Iris pigment epithelial cell (primary cell): ENCODE measurements at places on chromosomes 1 and 21.

DNA sequence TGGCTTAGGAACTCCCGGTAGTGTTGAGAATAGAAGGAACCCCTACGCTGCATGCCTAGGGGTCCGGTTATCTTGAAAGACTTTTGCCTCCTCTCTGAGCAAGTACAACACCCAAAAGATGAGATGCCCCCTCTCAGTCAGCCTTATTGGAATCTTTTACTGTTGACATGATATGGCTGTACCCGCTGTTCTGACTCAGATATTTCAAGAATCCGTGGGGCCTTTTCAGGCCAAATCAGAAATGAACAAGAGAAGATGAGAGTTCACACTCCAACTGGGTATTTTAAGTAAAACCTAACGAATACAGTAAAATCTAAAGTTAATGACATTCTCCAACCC, 164.2 kb downstream of the PPIAL4G start:
- DNase-seq = no peak

- DNase-seq = no peak
Observed at GRCh38 chr1:87437663-87438295, 109.1 kb downstream of the LMO4 start.

- peak; percentile 50 for DNase-seq
Observed at GRCh38 chr21:37266515-37267221, 466 bp downstream of the VPS26C start.

DNA sequence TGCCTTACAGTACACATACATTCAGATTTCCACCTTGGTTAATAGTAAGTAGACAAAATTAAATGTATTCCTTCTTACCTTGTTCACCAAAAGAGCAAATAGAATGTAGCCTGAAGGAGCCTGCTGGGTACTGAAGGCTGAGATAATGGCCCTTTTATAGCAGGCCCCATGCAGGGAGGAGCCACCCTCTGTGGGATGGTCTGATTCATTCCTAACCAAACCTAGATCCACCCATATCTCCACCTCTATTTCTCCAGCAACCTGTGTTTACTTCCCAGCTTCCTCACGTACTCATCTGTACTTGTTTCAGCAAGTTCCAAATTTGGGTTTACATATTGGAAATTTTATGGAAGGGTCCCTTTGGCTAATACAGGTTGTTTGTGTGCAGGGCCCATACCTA, at the start of gene FLG:
Gene FLG (minus strand): TSS at position 129 of the 400 bp plus-strand sequence. CDS start 9,783 bp downstream, outside the sequence.
- no peak for DNase-seq

- DNase-seq = peak; percentile 71
Observed at GRCh38 chr1:96360036-96360795, 361.4 kb upstream of the PTBP2 start.

GRCh38 chr1:240503558-240503957, 108.4 kb downstream of the GREM2 start:
- DNase-seq = no peak

- no peak for DNase-seq
Observed at GRCh38 chr1:223216074-223216473, 73.0 kb upstream of the TLR5 start.

- peak; percentile 17 for DNase-seq
Observed at GRCh38 chr1:182193908-182194550, 132.5 kb upstream of the ZNF648 start.

DNA sequence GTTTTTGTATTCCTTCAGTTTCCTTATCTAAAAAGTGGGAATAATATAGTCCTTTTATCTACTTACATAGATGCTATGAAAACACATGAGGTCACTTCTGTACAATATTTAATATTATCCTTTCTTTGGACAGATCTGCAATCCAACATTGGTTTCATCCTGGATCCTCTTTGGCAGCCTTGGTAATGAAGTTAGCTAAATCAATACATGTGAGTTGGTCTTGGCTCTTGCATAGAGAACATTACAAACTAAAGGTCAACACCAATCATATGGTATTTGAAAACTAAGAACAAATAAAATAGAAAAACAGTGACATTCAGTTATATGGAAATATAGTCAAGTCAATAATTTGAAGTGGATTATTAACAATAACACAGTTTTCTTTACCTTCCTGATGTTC, 3.2 kb upstream of the EDEM3 start:
- no peak for DNase-seq

GRCh38 chr1:234529950-234530237, 50.9 kb upstream of the TARBP1 start:
- DNase-seq = no peak

GRCh38 chr1:114130213-114130612, 23.5 kb downstream of the SYT6 start:
- DNase-seq = no peak

DNA sequence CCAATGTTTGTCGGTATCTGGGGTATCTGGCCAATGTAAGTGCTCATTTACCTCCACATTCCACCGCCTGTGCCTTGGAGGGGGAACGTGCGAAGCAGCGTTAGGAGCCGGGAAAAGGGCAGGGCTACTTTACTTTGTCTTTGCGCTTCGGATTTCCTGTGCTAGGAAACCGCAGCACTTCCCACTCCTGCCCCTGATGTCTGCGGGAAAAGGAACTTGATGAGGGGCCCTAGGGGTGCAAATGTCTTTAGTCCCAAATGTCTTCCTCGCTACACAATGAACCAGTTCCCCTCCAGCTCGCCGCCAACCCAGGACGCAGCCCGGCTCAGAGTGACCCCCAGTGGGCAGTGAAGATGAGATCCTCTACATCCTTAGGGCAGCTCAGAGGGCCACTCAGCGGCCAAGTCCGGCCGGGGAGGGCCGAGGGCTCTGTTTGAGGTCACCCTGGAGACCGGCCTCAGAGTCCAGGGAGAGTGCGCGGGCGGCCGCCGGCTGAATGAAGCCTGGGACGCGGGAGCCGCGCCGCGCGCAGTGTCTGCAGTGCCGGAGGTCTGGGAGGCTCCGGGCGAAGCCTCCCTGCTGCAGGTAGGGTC, at the start of gene DYNLT5:
Gene DYNLT5 (plus strand): TSS at position 460 of the 593 bp plus-strand sequence. CDS start 2,200 bp downstream, outside the sequence.
- DNase-seq = peak; percentile 58

GRCh38 chr1:90963651-90964050, 58.2 kb downstream of the ZNF644 start:
- peak; percentile 41 for DNase-seq

- peak; percentile 14 for DNase-seq
Observed at GRCh38 chr1:10228528-10228927, 18.2 kb downstream of the KIF1B start.

DNA sequence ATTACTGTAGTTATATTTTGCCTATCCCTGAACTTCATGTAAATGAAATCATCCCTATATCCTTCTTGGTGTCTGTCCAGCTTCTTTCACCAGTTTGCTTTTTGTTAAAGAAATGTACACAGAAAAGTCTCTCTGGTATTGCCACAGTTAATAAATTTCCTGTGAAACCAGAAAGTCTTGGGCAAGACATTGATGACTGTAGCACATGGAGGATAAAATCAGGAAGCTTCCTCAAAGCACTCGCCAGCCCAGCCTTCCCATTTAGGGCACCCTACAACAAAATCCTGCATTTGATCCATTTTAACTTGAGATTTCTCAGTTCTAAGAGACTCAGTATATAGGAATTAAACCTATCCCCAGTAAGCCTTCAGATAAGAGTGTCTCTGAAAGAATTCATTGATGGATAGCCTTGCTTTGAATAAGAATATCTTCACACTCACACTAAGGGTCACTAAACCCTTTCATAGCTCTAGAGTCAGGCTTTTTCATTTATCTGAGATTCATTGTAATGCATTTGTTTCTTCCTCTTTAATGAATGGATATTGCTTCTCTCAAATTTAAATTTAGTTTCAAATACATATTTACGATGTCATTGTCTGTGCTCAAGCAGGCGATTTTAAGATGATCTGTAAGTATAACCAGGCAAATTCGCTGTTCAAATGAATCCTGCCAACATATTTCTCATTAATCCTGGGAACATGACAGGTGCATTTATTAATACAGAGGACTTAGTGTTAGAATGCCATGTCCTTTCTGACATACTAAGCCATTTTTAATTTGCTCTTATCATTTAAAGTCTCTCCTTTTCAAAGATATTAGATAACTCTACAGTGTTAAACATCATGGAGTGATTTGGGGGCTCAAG, 153.1 kb downstream of the GRIK1 start:
- no peak for DNase-seq

DNA sequence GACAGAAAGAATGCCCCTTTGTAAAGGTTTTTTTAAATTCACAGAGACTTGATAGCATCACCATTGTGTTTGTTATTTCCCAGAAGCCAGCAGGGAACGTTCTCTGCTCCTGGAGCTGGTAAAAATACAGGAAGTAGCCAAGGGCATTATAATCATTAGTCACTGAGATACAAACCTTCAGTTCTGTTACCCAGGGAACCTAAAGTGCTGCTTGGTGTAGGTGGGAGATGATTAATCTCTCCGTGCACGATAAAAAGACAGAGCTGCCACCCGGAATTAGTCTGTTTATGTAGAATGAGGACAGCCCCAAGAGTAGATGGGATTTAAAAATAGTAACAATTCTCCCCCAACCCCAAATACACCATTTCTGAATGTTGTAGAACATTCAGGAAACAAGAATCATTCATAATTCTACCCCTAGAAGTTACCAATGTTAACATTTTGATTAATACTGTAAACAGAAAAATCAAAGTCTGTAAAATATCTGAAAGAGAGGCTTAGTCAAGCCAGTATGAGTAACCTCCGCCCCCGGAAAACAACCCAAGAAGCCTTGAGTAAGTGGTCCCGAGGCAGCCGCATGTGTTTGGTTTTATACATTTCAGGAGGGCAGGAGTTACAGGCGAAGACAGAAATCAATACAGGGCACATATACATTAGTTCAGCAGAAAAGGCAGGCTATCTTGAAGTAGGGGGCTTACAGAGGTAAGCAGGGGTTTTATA, 45.3 kb upstream of the CTBS start:
- peak; percentile 90 for DNase-seq

DNA sequence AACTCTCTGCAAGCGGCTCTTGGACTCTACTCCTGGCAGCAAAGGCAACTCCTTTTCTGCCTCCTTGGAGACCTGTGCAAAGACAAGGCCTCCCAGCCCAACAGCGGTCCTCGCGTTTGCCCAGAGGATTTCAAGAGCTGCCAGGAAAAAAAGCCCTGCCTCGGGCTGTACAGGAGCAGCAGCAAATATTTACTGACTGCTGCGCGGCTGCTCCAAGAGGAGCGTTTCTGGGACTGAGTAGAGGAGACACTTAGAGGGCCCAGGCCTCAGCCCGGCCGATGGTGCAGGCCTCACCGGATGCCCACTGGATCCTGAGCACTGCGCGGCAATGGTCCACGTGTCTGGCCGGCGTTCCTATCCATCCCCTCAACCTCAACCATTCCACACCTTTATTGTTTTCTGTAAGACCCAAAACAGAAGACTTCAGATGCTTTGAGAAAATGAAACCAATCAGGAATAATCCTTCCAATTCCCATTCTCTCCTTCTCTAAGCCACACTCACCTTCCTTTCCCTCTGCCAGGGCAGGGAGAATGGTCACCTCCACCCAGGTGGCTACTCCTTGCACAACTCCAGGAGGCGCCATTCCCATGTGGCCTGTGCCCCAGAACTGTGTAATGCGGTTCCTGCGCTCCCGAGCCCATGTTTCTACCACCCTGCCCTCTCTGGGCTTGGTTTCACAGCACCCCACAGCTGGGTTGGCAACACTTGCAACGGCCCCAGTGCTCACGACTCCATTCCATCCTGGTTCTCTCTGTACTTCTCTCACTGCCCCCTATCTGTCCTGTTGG, 215.8 kb downstream of the TRABD2B start:
- no peak for DNase-seq

DNA sequence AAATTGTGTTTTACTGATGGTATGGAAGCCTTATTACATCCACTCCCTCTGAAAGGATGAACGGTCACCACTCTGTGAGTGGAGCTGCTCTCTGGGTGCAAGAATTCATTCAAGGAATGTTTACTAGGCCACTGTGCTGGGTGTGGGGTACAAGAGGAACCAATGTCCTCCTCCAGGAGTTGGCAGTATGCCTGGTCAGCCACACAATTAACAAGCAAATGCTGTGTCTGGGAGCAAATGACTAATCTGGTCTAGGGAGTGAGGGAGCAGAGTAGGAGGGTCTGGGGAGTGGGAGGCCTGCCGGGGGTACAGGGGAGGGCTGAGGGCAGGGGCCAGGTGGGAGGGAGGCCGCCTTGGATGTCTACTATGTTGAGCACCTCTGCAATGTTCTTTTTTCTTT, 27.2 kb upstream of the TDRD10 start:
- DNase-seq = peak; percentile 78

- peak; percentile 93 for DNase-seq
Observed at GRCh38 chr1:214454569-214455396, 96.6 kb downstream of the PTPN14 start.

DNA sequence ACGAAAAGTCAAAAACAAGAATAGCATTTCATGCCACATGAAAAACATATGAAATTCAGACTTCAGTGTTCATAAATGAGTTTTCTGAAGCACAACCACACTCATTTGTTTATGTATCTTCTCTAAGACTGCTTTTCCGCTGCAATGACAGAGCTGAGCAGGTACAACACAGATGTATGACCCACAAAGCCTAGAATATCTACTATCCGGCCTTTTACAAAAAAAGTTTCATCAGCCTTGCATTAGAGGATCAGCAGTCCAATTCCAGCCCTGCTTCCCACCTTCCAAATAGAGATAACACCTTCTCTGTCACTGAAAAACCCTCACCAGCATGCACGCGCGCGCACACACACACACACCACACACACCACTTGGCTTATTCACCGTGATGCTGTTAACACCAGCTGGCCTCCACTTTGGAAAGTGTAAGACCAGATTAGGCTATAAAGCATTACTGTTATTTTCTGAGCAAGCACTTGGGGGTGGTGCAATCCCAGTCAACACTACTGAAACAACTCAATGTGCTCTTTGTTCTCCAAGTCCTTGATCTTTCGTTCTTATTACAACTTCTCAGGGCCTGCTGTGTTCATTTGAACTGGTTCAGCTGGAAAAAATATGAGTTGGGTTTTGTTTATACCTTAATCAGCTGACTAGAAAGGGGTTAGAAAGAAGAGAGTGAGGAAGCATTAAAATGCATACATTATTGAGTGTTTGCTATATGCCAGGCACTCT, 90.0 kb downstream of the GLUL start:
- peak; percentile 28 for DNase-seq

DNA sequence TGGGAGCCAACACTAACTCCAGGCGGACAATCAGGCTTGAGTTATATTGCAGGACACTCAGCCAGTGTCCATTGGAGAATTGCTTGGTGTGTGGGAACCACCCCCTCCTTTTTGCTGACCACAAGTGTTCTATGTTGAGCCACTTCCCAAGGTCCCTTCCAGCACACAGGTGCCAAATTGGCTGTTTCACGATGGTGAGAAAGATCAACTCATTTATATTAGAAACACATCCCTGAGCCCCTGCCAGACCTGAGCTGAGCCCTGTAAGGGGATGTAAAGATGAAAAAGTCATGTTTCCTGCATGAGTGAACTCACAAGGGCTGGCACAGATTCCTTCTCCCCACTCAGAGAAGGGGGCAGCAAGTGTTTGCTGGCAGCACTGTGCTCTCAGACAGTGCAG, 96.5 kb downstream of the KCNN3 start:
- no peak for DNase-seq
